Caki2 (cell line): ENCODE measurements at places on chromosomes 3 and 15. TPM values are rescaled to one million over a fixed set of nuclear protein-coding genes. Genes with fewer than 3 reads are reported as not detected.
A peak's percentile ranks its signal among the peaks of the same experiment; 100 is the strongest.

RLBP1 gene
- total RNA-seq, result not detected in 2 replicates

CISH gene
- total RNA-seq, result 0.30 and 2.5 TPM in 2 replicates

DNA sequence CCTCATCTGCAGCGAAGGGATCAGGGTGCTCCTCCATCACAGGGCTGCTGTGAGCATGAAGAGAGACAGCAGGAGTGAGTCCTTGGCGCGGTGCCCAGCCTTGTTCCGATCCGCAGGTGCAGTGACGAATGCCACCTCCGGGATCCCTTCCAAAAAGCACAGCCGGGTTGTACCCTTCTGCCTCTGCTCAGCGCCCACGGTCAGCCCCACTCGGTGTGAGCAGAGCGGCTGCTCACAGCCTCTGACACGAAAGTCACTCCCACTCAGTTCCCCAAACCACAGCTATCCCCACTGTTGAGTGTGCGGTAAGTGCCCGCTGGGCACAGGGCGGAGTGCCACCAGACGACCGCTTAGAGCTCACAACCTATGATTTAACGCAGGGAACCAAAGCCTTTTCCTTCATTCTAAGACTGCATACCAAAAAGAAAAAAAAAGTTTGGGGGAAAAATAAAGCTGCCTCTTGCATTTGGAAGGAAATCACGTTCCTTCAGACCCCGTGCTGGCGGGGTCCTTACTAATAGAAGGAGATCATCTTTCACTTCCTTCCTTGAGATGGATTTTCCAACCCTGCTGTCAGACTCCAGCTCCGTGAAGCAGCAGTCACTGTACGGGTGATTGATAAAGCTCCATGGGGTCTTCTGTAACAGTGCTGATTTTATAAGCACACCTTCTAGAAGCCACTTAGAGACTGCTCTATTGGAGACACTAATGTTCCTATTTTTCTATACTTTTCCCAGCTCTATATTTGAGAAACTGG, 34.7 kb upstream of the TUBGCP5 start:
- DNase-seq, result no peak

DNA sequence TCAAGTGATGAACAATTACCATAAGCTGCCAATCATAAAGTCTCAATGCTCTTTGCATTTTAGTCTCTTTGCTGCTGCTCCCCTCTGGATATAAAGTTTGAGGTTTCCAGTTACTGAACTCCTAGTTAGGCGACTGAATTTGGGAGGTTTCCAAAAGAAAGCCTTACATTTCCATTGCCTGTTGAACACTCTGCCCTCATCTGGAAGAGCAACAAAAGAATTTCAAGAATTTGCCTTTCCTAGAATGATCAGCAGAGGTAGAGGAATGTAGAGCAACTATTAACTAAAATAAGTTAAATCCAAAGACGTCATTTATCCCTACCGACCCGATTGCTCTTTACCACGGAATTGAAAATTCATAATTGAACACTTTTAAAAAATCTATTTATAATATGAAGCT, 53.4 kb upstream of the PRICKLE2 start:
- DNase-seq, result no peak

DNA sequence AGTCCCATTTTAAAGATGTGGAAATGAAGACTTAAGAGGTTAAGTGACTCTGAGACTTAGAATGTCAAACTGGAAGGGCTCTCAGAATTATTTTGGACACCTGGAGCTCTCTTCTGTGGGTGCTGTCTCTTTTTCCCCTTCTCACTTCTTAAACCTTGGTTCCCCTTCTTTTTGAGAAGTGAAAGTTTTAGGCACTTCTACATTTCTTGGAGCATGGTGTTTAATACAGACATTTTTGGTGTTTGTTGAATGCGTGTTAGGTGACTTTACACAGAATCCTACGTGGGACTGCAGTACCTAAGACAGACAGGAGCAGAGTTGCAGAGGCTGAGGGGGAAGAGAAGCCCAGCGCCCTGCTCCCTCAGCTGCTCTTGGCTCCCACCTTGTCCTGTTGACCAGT, 133.3 kb downstream of the MDFIC2 start:
- no peak for DNase-seq

GRCh38 chr15:44713006-44713966, 2.0 kb downstream of the B2M start:
- peak; percentile 52 for DNase-seq

GRCh38 chr3:108209579-108209978, 12.6 kb downstream of the IFT57 start:
- DNase-seq, result no peak

GRCh38 chr3:90080988-90081387, 973.6 kb downstream of the EPHA3 start:
- no peak for DNase-seq

DNA sequence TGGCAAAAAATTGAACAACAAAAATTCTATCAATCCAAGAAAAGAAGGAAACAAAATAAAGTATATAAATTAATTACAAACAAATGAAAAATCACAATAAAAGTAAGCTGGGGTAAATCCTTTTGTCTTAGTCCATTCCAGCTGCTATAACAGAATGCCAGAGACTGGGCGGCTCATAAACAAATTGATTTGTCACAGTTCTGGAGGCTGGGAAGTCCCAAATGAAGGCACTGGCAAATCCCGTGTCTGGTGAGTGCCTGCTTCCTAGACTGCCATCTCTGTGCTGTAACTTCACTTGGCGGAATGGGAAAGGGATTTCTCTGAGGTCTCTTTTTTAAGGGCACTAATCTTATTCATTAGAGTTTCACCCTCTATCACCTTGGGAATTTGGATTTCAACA, 53.6 kb upstream of the RPL35A start:
- DNase-seq, result no peak

DNA sequence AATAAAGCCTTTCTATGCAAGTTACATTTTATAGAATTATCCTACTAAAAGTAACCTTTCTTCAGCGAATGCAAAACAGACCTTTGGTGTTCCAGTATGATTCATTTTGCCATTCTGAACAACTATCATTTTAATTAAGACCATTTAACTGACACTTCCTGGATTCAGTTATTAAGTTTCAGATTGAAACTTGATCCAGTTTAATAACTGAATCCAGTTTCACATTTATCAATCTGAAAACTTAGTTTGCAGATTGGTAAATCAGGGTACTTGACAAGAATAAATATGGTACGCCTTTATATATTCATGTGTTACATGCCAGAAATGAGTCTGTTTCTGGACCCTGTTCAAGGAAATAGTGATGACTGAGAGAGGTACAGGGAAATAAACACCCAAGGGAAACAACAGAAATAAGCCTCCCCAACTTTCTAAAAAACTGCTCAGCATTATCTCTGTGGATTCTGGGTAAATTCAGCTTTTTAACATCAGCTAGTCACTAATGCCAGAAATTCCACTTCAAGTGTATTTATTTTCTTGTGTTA, 23.3 kb upstream of the NFKBIZ start:
- no peak for DNase-seq
